Tongue (tissue), 3 donors: ENCODE measurements at places on chromosomes 16 and 17. TPM values are rescaled to one million over a fixed set of nuclear protein-coding genes. Genes with fewer than 3 reads are reported as not detected.

GRCh38 chr16:1706386-1707192 is 594 bp downstream of the MAPK8IP3 start:
- DNase-seq: no peak

OMG gene
- total RNA-seq: 1.5 TPM

CCDC144A gene
- total RNA-seq: 3.3 TPM

KRT24 gene
- 0.31 TPM for total RNA-seq

DNA sequence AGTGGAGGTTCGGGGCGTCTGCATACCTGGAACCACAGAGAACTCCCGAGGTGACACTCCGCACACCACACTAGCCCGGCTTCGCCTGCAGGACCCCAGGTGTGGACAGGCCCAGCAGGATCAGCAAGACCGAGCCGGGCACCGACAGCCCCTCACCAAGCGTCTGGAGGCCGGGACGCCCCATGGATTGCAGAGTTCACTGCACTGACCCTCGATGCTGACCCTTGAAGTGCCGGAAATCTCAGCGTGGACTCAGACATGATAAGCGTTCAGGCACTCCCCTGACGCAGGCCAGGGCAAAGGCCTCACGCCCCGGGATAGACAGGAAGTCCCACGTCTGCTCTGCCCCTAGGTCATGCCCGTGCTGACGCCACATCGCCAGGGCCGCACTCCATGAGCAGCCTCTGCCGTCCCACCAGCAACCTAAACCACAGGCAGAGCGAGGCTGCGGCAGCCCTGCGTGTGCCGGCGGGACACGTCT is 26.0 kb downstream of the ACSF3 start:
- no peak for DNase-seq

DNA sequence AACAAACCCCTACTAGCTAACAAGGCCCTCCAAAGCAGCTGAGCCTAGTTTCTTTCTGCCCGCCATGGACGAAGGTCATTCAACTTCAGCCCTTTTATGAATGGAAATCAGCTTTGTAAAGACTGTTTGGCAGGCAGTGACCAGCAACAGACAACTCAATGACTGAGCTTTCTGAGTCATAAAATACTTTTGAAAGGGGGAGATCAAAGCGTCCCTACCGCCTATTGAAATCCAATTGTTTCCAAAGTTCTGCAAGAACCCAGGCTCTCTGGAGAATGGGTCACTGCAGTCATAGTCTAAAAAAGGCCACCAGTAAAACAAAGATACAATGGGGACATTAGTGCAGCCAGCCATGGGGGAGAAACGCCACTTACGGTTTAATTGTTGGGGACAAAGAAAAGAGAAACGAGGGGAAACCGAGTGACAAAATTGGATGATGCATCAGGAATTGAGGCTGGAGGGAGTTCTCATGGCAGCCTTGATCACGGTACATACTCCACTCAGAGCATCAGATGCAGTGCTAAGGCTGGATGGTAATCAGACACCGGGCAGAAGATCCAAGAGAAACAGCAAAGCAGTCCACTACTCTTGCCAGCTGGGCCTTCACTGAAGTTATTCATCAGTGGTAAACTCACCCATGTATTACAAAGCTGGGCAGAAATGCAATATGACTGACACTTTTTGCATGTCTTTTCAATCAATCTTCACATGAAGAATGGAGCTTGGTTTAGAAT is 9.8 kb downstream of the ADAMTS18 start:
- DNase-seq: no peak

C16orf74 gene
- total RNA-seq: 14.5 TPM

ADAMTS18 gene
- total RNA-seq: 9.2 TPM

GRCh38 chr17:82856361-82856760 is 16.5 kb upstream of the ZNF750 start:
- DNase-seq: no peak

CA5A gene
- total RNA-seq: not detected

- peak; percentile 91 for DNase-seq
Measured at GRCh38 chr16:20740901-20741521, 607 bp downstream of the THUMPD1 start.

TOP3A gene
- total RNA-seq: 30.2 TPM

ZG16 gene
- not detected for total RNA-seq

DNA sequence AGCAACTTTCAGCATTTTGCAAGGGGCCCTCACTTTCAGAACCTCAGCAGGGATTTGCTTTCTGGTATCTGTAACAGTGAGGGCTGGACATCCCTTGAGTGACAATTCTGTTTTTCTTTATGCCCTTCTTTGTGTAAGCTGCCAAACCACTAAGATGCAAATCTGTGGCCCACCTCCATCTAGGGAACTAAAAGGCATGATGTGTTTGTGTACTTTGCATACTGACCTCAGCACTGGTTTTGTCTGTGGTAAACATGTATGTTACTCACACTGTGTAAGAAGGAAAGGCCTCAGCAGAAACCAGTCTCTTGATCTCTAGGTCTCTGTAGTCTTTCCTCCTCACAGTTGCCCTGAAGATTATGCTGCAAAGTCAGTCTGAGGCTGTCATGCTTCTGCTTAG is 396.6 kb upstream of the DYNLRB2 start:
- DNase-seq: no peak

DNA sequence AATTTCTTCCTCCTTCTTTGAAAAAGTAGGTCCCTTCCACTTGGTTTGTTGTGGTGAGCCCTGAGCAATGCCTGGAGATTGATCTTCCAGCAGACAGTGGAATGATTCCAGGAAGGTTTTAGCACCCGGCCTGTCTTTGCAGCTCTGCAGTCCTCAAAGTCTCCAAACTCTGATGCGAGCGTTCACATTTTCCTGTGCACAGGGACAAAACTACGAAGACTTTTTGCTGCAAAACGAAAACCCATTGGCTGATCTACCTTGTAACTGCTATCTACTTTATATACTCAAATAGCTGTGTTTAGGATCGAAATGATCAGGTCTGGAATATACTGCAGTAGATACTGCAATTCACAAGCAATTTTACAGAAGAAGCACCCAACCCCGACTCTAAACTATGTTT is 21.7 kb downstream of the G6PC1 start:
- no peak for DNase-seq

DNA sequence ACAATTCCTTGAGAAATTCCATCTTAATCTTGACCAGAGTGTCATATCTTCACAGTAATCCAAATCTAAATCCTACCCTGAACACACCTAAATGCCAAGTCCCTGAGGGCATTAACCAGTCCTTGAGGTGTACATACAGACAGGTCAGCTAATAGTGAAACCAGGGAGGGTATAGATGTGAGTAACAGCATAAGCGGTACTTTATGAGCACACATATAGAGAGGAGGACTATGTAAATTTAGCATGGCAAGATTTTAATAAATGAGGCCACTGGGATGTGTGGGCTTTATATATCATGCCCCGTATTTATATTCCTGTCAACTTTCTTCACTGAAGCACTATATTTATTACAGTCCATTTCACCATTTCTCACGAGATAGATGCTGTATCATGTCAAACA is 80.2 kb downstream of the GP2 start:
- no peak for DNase-seq

RRN3 gene
- 55.1 TPM for total RNA-seq

DNA sequence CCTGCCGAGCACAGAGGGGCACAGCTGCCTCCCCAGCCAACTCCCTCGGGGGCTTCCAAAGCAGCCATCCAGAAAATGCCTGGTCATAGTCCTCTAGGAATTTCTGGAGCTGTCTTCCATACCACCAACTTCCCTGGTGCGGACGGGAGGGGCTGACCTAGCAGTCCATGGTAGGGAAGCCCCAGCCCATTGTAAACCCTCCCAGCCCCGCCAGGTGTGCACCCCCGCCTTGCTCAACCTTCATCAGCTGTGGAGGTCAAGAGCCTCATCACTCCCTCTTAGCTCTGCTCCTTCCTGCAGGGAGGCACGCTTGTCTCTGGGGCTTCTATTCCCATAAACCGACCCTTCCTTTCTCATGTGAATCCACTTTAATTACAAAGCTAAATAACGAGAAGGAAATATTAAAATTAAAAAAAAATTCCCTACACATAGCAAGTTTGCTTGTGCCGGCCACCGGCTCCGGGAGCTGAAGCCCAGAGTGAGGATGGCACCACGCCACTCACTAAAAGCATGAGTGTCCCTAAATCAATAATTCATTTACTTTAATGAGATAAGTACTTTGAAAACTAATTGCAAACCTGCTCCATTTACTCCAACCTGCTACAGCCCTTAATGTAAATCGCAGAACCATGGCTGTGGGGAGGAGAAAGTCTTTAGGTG is 181.4 kb downstream of the ENGASE start:
- no peak for DNase-seq

DNA sequence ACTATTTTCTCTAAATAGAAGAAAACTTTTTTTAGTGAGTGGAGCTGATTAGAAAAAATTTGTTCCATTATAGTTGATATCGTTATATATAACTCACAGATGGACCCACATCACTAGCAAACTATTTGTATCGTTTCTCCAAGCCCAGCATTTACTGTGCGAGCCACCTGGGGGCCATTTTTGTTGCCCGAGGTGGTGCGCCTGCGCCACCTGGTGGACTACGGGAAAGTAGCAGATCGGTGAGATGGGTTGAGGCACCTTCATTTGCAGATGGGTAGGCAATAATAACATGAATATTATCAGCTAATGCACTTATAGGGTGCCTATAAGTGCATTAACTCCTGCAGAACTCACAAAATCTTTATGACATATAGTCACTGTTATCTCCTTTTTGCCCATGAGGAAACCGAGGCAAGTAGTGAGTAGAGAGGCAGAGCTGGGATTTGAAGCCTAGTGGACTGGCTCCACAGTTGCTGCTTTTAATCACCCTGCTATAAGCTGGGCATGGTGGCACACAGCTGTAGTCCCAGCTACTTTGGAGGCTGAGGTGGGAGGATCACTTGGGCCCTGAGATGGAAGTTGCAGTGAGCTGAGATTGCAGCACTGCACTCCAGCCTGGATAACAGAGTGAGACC is 23.2 kb upstream of the NTN1 start:
- DNase-seq: peak; percentile 43

DNA sequence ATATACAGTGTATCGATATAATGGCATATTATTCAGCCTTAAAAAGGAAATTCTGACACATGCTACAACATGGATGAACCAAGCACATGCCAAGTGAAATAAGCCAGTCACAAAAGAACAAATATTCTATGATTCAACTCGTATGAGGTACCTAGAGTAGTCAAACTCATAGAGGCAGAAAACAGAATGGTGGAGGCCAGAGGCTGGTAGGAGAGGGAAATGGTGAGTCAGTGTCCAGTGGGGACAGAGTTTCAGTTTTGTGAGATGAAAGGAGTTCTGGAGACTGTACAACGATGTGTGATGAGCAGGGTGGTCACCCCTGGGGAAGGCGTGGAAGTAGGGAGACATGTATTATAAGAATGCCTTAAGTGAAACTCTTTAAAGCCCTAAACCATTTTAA is 39.9 kb downstream of the RNF157 start:
- no peak for DNase-seq

GUCY2D gene
- total RNA-seq: not detected

OR1F1 gene
- total RNA-seq: not detected

TP53TG3C gene
- not detected for total RNA-seq

DNA sequence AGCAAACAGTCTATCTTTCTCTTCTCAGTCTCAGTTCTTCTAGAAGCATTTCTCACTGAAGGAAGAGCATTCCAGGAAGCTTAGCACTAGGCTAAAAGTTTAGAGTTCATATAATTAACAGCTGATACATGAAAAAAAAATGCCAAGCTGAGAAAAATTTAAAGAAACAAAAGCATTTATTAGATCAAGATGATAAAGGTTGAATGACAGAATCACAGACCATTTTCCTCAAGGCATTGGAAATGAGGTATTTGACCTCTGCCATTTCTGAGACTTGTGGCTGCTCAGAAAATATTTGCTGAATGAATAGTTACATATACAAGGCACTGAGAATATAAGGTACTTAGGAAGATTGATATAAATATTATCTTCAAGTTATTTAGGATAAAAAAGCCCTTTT is 901.6 kb upstream of the GOT2 start:
- no peak for DNase-seq

- DNase-seq: no peak
Measured at GRCh38 chr16:68978303-68978954, 127.0 kb upstream of the HAS3 start.

- no peak for DNase-seq
Measured at GRCh38 chr17:73706428-73706827, 62.2 kb upstream of the SDK2 start.

PYY gene
- total RNA-seq: not detected

DNA sequence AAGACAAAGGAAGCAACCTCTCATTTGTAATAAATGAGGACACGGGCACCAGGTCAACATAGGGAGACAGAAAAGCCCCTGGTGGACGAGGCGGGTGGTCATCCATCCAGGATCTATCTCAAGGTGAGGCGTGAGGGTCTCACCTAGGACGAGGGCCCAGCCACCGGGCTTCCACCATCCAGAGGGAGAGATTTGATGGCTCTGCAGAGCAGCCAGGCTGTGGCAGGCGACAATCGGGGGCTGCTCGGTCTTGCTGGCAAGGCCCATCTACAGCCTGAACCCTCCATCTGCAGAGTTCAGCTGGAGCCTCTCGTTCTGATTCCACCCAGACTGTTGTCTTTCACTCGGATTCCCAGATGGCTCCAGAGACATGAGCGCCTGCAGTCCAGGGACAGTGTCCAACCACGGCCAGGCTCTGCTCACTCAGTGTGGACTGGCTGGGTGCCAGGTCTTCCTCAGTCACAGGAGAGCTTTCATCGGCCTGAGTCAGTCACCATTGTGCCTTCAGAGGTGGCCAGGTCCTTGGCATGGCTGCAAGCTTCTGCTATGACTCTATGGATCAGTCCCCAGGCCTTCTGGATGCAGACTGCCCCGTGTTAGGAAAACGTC is 5.9 kb downstream of the LITAFD start:
- no peak for DNase-seq

LPCAT2 gene
- total RNA-seq: 27.0 TPM

NECAB2 gene
- total RNA-seq: not detected

ADAP2 gene
- total RNA-seq: 5.5 TPM

DNA sequence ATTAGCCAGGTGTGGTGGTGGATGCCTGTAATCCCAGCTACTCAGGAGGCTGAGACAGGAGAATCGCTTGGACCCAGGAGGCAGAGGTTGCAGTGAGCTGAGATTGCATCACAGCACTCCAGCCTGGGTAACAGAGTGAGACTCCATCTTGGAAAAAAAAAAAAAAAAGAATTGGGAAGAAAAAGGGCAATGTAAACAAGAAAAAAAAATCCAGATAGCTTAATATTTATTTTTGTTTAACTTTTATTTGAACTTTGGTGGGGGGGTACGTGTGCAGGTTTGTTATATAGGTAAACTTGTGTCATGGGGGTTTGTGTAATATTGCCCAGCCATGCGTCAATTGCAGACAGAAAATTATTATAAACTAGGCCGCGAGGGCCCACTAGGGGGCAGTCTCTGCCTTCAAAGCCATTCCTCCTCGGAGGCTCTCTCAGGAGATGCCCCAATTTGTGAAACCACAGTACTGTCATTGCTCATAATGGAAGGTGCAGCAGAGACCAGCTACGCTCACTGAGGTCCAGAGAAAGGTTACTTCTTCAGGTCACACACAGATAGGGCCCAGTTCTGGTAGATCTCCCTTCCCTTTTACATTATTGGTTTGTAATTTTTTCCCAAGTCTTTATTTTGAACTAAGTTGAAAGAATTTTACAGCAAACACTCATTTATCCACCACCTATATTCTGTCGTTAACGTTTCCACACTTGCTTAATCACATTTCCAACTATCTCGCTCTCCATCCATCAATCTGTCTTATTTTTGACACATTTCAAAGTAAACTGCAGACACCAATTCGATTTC is 206.2 kb downstream of the PRKCB start:
- DNase-seq: peak; percentile 79

GRCh38 chr17:6059406-6059805 is 10.8 kb upstream of the WSCD1 start:
- no peak for DNase-seq
